ENCODE measurements at places on chromosomes 2 and 18.

- DNase-seq, result no peak
These were observed at the start of gene GALNT3 for GRCh38 chr2:165793779-165794535. Gene GALNT3, minus strand, starts transcription at chr2:165794247. Its CDS starts 23,547 bp downstream, at chr2:165770700.

- DNase-seq, result no peak
These were observed 49.7 kb upstream of the ST3GAL5 start for GRCh38 chr2:85938456-85938855.

- no peak for DNase-seq
These were observed 79.4 kb upstream of the ZNF532 start for GRCh38 chr18:58785171-58785805.

DNA sequence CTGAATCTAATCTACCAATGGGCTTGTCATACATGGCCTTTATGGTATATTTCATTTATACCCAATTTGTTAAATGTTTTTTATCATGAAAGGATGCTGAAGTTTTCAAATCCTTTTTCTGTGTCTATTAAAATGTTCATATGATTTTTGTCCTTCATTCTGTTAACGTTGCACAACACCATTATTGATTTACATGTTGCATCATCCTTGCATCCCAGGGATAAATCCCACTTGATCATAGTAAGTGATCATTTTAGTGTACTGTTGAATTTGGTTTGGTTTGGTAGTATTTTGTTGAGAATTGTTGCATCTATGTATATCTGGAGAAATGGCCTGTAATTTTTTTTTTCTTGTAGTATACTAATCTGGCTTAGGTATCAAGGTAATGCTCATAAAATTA, 9.4 kb downstream of the SP100 start:
- DNase-seq, result no peak

- no peak for DNase-seq
These were observed 314.7 kb downstream of the METTL4 start for GRCh38 chr18:2256577-2256976.

- DNase-seq, result no peak
These were observed 14.5 kb downstream of the SLC40A1 start for GRCh38 chr2:189566046-189566445.

DNA sequence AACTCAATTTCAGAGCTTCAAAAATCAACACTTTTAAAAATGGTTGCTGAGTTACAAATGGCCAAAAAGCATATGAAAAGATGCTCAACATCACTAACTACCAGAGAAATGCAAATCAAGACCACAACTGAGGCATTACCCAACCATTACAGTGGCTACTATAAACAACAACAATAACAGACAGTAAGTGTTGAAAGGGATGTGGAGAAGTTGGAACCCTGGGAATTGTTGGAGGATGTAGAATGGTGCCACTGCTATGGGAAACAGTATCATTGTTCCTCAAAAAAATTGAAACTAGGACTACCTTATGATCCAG, 173.3 kb upstream of the SPRED2 start:
- DNase-seq, result no peak

DNA sequence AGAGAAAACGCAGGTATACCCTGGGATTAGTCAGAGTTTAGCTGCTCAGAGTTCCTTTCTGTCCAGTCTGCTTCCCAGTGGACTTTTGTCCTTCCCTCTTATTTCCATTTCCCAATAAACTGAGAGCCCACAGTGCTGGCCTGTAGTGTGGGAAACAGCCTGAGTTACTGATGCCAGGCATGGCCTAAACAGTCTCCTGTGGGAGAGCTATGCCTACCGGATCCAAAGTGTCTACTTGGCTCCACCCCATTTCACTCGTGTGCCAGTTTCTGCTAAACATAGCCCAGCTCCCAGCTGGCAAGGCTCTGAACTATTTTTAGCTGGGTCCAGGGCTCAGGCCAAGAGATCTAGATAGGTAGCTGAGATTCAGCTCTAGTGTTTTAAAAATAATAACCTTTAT, 15.6 kb upstream of the PPP1CB start:
- peak; percentile 83 for DNase-seq

GRCh38 chr2:224143526-224143925, 104.4 kb upstream of the SERPINE2 start:
- DNase-seq, result no peak

DNA sequence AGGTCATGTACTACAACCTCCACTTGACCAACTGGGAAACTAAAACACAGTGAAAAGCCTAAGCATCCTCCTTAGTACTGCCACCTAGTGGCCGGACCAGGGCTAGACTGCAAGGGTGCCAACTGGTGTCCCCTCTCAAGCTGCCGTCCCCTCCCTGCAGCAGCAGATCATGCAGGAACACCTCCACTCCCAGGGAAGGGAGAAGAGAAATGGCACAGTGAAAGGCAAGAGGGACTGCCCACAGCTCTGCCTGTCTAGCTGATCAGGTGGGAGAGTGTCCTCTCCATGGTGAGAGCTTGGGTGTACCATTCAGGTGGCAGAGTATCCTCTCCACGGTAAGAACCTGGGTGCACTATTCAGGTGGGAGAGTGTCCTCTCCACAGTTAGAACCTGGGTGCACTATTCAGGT, 78.1 kb downstream of the AAK1 start:
- peak; percentile 22 for DNase-seq

DNA sequence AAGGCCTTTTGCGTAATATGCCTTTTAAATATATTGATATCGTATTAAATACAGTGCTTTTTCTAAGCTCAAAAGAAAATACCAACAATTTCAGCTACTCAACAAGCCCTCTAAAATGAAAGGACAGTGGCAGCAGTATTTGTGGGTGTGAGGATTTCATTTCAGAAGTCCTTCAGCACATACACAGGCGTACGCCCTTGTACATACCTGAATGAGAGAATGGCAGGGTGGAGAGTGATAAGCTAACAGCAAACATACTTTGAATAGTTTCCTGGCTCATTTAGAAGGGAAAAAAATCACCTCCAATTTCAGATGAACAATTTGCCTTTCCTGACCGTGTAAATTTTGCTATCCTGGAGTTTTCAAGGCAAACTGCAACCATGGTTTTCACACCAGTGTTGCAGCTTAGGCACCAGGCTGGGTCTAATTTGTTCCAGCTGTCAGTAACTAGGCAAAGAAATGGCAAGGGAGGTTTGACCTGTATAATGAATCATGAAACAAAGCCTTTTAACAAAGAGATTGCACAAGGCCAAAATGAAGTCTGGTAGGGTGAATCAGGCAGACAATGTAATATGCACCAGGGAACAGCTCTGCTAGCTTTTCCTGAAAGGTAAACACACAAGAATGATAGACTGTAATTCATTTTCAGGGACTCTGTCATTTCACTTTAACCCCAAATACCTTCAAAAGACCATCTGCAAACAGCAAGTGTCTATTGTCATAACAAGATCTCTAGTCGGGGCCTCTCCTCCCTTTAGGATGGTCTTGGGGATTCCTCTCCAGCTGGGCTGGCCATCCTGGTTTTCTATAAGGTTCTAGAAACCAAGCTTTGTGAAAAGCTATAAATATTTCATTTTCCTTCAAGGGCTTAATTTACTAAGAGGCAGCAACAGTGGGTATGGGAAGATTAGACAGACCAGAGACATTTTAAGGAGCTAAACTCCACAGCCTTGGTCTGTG, 11.5 kb downstream of the ANKRD29 start:
- DNase-seq, result no peak

All from gastrocnemius medialis (tissue), 4 donors.